ENCODE measurements at places on chromosomes 16 and 17. TPM values are rescaled to one million over a fixed set of nuclear protein-coding genes. Genes with fewer than 3 reads are reported as not detected.

- ATAC-seq: peak; percentile 91
Measured at GRCh38 chr16:19167710-19168370, at the start of gene SYT17. Gene SYT17, plus strand, starts transcription at chr16:19168240. Its CDS starts 407 bp downstream, at chr16:19168647.

DNA sequence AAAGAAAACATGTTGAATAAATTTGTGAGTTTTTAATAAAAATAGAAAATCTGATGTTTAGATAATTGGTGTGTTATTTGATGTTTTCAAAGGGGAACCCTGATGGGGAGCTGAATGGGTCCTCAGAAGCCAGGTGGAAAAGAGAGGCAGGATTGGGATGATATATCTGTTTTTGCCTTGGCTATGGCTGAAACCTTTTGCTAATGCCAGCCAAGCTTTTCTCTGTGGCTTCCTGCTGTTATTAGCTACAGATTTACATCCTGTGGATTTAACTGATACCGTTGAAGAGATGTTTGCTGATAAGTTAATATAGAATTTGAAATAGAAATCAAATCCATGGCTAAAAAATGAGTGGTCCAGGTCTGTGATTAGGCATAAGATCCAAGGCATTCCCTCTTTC is 4.2 kb upstream of the AATF start:
- no peak for ATAC-seq

DNA sequence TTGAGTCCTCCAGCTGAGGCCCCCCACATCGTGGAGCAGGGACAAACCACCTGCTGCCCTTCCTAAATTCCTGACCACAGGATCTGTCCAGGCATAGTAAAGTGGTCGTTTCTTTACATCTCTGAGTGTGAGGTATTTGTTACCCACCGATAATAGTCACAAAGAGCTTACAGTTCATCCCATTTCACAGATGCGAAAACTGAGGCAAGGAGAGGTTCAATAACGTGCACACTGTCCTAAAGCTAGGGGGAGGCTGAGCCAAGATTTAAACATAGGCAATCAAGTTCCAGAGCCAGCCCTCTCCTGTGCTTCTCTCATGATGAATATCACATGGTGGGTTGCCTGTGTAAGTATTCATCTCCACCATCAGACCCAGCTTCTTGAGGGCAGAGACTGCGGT is 135.4 kb downstream of the CCT6B start:
- no peak for ATAC-seq

- ATAC-seq: no peak
Measured at GRCh38 chr16:1874854-1875253, 2.9 kb upstream of the MEIOB start.

C17orf113 gene
- 0.48 TPM for total RNA-seq

GRCh38 chr17:15287538-15288267 is 22.6 kb upstream of the PMP22 start:
- ATAC-seq: no peak

GRCh38 chr17:73943416-73944110 is 259.9 kb upstream of the RPL38 start:
- ATAC-seq: no peak

- ATAC-seq: peak; percentile 20
Measured at GRCh38 chr16:23496821-23497542, 13.3 kb downstream of the GGA2 start.

CCT6B gene
- total RNA-seq: 0.96 TPM

HEXD gene
- total RNA-seq: 9.8 TPM

GRCh38 chr17:29760279-29761039 is 137.7 kb upstream of the CORO6 start:
- peak; percentile 34 for ATAC-seq

CACNB1 gene
- 2.0 TPM for total RNA-seq

DNA sequence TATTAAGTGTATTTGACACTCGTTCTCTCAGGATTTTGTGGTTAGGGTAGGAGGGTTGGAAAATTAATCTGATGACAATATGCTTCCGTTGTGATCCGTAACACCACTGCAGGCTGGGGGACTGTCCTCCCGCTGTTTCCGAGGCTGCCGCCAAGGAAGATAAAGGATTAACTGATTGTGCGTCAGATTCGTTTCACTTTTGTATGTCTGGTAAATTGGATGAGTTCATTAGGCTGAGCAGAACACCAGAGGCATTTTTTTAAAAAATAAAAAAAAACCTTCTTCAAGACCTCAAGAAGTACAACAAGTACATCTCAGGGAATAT is 486.7 kb upstream of the SALL1 start:
- ATAC-seq: no peak

DNA sequence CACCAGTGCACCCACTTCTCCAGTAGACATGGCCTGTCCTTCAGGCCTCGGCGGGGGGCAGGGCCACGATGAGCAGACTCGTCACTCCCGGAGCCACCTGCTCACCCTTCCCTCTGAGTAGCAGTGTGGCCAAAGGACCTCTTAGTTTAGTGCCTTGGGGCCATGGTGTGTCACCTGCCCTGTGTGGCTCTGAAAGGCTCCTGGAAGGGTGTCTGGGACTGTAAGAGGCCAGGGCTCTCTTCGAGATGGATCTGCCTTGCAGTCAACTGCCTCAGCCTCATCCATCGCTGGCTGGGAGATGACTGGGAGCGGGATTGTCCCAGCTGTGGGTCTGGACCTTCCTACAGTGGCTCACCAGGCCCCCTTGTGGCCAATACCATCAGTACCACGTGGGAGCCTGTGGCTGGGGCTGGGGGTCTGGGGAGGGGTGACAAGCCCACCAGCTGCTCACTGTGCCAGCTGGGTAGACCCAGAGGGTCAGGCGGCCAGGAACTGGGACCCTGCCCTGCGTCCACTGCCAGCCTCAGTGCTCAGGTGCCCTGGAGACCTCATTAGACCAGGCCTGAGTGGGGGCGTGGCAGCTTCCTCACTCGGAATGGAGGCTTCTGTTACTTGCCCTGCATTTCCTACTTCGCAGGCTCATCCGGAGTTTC is 133.4 kb downstream of the OR1D5 start:
- peak; percentile 48 for ATAC-seq

DNA sequence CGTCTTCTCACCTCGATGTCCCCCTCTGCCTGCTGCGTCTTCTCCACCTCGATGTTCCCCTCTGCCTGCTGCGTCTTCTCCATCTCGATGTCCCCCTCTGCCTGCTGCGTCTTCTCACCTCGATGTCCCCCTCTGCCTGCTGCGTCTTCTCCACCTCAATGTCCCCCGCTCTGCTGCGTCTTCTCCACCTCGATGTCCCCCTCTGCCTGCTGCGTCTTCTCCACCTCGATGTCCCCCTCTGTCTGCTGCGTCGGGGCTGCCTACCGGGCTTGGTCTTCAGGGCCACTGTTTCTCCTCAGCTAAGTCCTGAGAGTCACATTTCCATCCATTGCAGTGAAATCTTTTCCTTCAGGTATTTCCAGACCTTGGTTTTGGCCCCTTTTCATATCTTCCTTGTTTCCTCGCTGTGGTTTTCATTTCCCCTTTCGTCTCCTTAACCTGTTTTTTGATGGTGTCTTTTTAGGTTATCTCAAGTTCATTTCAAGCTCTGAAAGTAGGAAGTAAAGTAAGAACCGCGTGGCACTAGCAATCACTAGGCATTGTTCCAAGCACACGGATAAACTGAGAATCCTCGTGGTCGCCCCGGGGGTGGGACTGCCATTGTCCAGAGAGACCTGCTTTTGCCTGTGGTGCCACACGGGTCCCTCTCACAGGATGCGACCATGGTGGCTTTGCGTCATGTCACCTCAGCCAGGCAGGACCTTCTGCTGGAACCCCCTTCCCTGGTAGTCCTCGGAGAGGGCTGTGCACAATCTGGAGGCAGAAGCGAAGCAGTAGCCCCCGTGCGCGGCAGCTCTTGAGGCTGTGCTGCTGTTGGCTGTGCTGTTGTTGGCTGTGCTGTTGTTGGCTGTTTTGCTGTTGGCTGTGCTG is 9.5 kb upstream of the ZNF750 start:
- ATAC-seq: no peak

AFMID gene
- 19.2 TPM for total RNA-seq

DNA sequence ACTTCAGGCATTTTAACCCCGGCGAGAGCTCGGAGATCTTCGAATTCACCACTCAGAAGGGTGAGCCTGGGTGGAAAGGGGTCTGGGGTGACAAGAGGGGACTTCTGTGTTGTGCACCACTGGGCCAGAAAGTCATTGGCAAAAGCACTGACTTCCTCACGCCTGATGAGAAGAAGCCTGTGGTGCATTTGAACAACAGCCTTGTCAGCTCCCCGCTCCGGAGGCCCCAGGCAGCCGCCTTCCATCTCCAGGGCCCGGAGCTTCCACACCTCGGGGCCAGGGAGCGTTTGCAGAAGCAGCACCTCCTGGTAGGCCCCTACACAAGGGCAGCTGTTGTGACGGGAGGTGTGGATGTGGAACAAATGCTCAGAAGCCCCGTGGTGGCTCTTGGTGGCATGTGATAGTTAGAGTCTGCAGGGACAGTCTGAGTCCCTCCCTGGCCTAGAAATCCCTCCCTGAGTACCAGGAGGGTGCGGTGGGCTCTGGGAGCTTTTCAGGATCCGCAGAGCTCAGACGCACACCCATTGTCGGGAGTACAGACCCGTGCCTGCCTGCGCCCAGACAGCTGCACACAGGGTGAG is 9.7 kb downstream of the CACNG1 start:
- ATAC-seq: no peak
